ENCODE measurements at places on chromosomes 12 and 14. TPM values are rescaled to one million over a fixed set of nuclear protein-coding genes. Genes with fewer than 3 reads are reported as not detected.
A peak's percentile ranks its signal among the peaks of the same experiment; 100 is the strongest.

- peaks cover 15% of the 10 kb centered on the region for H3K4me1 ChIP-seq
- no peaks in the 10 kb centered on the region for H3K36me3 ChIP-seq
- H3K27me3 ChIP-seq: no peaks in the 10 kb centered on the region
- H3K4me3 ChIP-seq: no peak overlapping the region
Observed at GRCh38 chr14:102923925-102924486, 1.5 kb downstream of the AMN start.

- H3K27me3 ChIP-seq: no peaks in the 10 kb centered on the region
- H3K4me1 ChIP-seq: peaks cover 15% of the 10 kb centered on the region
- no peak for DNase-seq
- H3K4me3 ChIP-seq: peak overlapping the region; percentile 73
- H3K27ac ChIP-seq: peak overlapping the region; percentile 80
Observed at GRCh38 chr12:65168681-65169319, 583 bp upstream of the LEMD3 start.

GRCh38 chr12:89309815-89310214 lies 42.5 kb downstream of the DUSP6 start:
- no peak for DNase-seq
- no peak overlapping the region for H3K4me3 ChIP-seq
- H3K36me3 ChIP-seq: no peaks in the 10 kb centered on the region
- H3K4me1 ChIP-seq: no peaks in the 10 kb centered on the region
- no peak overlapping the region for H3K27ac ChIP-seq
- H3K27me3 ChIP-seq: no peaks in the 10 kb centered on the region

- H3K27ac ChIP-seq: peak overlapping the region; percentile 5
- H3K4me1 ChIP-seq: peaks cover 15% of the 10 kb centered on the region
- H3K36me3 ChIP-seq: no peaks in the 10 kb centered on the region
- no peak overlapping the region for H3K4me3 ChIP-seq
Observed at GRCh38 chr12:104886418-104887401, 71.4 kb downstream of the SLC41A2 start.

- no peak overlapping the region for H3K4me3 ChIP-seq
- no peaks in the 10 kb centered on the region for H3K27me3 ChIP-seq
- H3K4me1 ChIP-seq: peaks cover 80% of the 10 kb centered on the region
- no peaks in the 10 kb centered on the region for H3K36me3 ChIP-seq
- no peak for DNase-seq
- H3K27ac ChIP-seq: peak overlapping the region; percentile 85
Observed at GRCh38 chr14:68193970-68194681, 374.5 kb downstream of the RAD51B start.

DNA sequence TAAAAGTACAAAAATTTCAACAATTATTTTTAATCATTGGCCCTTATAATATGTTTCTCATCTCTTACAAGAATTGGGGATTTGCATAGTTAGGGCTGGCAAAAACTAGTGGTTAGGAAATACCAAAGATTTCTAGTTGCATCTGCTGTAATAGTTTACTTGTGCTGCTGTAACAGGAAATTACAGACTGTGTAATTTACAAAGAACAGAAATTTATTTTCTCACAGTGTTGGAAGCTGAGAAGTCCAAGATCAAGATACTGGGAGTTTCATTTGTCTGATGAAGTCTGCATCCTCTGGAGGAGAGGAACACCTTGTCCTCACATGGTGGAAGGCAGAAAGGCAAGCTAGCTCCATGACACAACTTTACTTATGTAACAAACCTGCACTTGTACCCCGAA lies 157.0 kb downstream of the FLRT2 start:
- no peak for DNase-seq
- no peaks in the 10 kb centered on the region for H3K27me3 ChIP-seq
- H3K36me3 ChIP-seq: no peaks in the 10 kb centered on the region
- no peaks in the 10 kb centered on the region for H3K4me1 ChIP-seq
- no peak overlapping the region for H3K4me3 ChIP-seq

GRCh38 chr14:42715316-42715715 lies 1108.6 kb downstream of the LRFN5 start:
- H3K27me3 ChIP-seq: no peaks in the 10 kb centered on the region
- no peaks in the 10 kb centered on the region for H3K36me3 ChIP-seq
- no peak for DNase-seq
- H3K4me1 ChIP-seq: 0 out of 2 replicates have a peak, but pooled peaks cover 4% of the 10 kb centered on the region

DNA sequence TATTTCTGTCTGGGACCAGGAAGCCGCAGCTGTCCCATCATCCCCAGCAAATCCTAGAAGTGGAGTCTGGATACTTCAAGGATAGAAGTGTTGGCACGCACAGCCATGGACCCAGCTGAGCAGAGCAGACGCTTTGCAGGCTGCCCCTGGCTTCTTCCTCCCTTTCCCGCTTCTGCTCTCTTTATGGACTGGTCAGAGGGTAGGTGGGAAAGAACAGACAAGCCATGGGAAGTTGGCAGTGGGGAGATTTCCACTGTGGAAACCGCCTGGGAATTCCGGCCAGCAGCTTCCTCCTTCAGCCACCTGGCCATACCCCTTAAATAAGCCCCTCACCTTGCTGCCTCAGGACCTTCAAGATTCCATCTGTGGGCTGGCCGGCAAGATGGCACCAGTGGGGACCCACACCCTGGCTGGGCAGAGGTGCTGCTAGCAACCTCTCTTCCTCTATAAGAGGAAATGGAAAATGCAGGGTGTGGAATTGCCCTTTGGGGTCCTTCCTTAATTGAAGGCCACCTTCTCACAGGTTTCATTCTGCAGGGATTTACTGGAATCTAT lies 20.6 kb downstream of the OTUB2 start:
- H3K36me3 ChIP-seq: peaks cover 40% of the 10 kb centered on the region
- no peak overlapping the region for H3K4me3 ChIP-seq
- DNase-seq: no peak
- H3K27ac ChIP-seq: no peak overlapping the region
- H3K27me3 ChIP-seq: no peaks in the 10 kb centered on the region

DNA sequence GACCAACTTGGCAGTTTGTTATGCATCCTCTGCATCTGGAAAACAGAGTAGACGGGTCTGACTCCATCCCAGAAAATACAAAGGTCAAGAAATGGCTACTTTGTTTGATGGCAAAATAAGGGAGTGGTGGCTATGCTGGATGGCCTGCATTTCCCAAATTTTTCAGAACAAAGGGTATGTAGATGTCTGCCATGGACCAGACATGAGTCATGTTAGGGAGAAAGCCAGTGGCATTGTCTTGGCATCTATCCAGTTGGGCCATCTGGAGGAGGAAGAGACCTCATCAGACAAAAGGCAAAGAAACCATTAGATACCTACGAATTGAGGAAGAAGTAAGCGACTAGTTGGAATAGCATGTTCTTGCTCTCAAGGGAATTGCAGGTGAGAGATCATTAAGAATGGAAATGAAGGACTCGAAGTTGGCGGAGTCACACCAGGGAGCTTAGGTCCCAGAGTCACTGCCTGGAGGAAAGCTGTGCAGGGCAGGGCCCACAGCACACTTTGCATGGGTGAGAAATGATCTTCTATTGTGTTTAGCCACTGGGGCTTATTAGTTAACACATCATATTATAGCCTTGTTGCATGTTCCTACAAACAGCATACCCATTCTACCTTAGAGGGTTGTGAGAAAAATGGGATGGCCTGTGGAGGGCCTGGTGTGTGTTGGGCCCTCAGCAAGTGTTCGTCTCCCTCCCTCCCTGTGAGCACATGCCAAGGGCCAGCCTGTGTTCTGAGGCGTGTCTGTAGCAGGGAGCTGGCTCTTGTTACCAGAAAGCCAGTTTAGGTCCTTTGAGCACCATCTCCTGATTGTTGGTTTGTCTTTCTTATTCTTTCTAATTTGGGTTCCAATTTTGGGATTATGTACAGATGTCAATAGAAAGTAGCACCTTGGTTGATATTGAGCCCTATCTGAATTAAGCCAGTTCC lies 119.4 kb downstream of the KTN1 start:
- no peaks in the 10 kb centered on the region for H3K27me3 ChIP-seq
- no peak overlapping the region for H3K27ac ChIP-seq
- DNase-seq: no peak
- no peak overlapping the region for H3K4me3 ChIP-seq
- H3K36me3 ChIP-seq: no peaks in the 10 kb centered on the region

GRCh38 chr12:121328620-121329019 lies 23.6 kb downstream of the ANAPC5 start:
- peaks cover 48% of the 10 kb centered on the region for H3K36me3 ChIP-seq
- no peak for DNase-seq
- no peak overlapping the region for H3K4me3 ChIP-seq
- H3K4me1 ChIP-seq: no peaks in the 10 kb centered on the region

DNA sequence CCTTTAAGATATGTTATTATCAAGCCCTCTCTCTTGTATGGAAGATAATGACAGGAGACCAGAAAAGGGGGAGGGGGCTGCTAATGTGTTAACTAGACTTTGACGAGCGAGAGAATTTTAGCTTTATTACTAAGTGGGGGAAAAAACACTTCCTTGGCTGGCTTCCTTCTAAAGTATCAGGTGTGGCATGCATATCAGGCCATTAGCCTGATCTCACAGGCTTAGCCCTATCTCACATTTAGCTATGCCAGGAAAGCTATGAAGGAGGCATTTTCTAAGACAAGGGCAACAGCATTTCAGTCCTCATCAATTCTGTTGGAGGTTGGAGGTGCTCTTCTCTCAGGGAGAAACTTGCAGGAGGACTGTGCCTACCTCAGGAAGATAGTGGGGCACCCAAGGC lies 9.9 kb downstream of the SSPN start:
- no peak for DNase-seq
- no peaks in the 10 kb centered on the region for H3K4me1 ChIP-seq
- no peaks in the 10 kb centered on the region for H3K27me3 ChIP-seq
- H3K4me3 ChIP-seq: no peak overlapping the region

DNA sequence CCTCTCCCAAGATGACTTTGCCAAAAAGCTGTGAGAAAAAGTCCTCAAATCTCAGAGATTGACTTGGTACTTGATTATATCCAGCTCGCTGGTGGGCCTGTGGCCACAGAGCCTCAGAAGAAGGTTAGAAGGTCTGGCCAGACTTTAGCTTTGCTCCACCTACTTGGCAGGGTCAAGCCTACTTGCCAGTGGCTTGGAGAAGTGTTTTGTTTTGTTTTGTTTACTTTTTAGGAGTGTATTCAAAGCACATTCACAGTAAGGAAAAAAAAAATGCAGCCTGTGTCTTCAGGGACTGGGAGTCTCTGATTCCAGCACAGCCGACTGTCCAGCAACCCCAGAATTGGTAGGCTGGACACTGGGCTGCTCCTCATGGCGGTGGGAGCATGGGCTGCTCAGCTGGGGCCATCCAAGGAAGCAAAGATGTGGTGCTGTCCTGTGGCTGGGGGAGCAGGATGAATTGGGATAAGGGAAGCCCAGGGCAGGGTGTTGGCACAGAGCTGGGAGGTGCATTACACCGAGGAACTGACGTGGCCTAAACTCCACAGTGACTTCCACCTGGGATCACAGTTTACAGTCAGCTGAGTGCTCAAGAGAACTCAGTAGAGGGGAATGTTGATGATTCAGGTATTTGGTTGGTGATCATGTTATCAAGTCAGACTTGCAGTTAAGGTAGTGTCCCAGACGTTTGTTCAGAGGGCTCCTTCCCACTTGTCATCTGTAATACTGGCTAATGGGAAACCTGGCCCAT lies 73.5 kb downstream of the PPP2R5C start:
- no peaks in the 10 kb centered on the region for H3K4me1 ChIP-seq
- no peaks in the 10 kb centered on the region for H3K27me3 ChIP-seq
- DNase-seq: no peak
- H3K4me3 ChIP-seq: no peak overlapping the region

DNA sequence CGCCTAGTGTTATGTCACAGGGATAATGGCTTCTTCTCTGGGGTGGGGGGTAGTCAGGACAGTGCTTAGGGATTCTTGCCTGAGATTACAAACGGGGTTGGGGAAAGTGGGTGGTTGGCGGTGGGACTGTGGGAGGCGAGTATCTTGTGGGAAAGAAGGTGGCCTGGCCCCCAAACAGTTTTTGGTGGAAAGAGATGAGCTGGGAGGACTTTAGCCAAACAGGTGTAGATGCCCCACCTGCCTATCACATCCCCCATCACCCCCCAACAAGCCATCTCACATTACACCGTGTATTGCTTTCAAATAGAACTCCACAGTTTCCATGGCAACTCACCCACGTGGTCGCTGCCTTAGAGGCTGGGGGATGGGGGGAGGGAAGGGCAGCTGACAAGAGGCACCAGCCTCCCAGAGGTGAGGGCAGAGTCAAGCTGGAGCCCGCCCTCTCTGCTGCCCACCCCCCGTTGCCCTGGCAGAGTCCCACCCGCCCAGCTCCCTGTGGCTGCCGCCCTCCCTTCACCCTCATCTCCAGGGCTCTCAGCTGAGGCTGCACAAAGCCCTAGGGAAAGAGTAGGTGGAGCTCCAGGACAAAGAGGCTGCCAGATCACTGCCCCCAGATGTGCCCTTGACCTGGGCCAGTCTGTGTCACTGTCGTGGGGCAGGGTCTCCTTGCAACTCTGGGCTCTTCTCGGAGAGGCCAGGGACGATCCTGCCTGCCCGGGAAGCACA lies 98.3 kb downstream of the LRRC74A start:
- DNase-seq: no peak
- no peaks in the 10 kb centered on the region for H3K27me3 ChIP-seq
- H3K4me1 ChIP-seq: peaks cover 13% of the 10 kb centered on the region
- H3K36me3 ChIP-seq: no peaks in the 10 kb centered on the region
- no peak overlapping the region for H3K4me3 ChIP-seq

- DNase-seq: no peak
- no peaks in the 10 kb centered on the region for H3K4me1 ChIP-seq
- no peak overlapping the region for H3K4me3 ChIP-seq
- H3K36me3 ChIP-seq: no peaks in the 10 kb centered on the region
- H3K27ac ChIP-seq: no peak overlapping the region
Observed at GRCh38 chr14:59313658-59314608, 125.5 kb downstream of the DAAM1 start.

GRCh38 chr12:22500100-22500499 lies 44.2 kb downstream of the C2CD5 start:
- no peak for DNase-seq
- no peaks in the 10 kb centered on the region for H3K36me3 ChIP-seq
- no peaks in the 10 kb centered on the region for H3K27me3 ChIP-seq
- no peak overlapping the region for H3K4me3 ChIP-seq
- no peak overlapping the region for H3K27ac ChIP-seq

- no peaks in the 10 kb centered on the region for H3K36me3 ChIP-seq
- H3K4me3 ChIP-seq: no peak overlapping the region
- H3K27ac ChIP-seq: no peak overlapping the region
- no peak for DNase-seq
- no peaks in the 10 kb centered on the region for H3K27me3 ChIP-seq
- H3K4me1 ChIP-seq: peaks cover 5% of the 10 kb centered on the region
Observed at GRCh38 chr14:65206448-65207096, 104.3 kb upstream of the MAX start.

MAP1LC3B2 gene
- total RNA-seq: 4.7 TPM

GPR162 gene
- total RNA-seq: 2.3 TPM

POLE2 gene
- 24.5 TPM for total RNA-seq

PLEKHH1 gene
- 27.6 TPM for total RNA-seq

SPTB gene
- 4.2 TPM for total RNA-seq

CCDC85C gene
- 42.3 TPM for total RNA-seq

FGF23 gene
- total RNA-seq: not detected
